RCC 7860 (cell line): ENCODE measurements at places on chromosomes 3 and 15.

DNA sequence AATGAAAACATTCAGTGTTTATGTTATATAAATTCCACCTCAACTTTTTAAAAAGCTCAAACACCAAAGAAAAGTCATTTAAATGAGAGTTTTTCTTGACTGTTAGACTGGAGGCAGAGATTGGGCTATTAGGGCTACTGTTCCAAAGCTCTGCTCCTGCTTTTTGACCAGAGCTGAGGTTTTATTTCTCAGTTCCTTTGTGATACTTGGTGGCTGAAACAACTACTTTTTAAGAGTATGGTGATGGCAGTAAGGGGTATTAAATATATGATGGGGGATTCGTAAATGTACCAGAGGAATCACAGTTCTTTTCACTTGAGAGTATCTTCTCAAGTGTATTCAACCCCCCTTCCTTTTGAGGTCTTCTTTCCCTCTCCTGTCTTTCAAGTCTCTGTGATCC lies 186.1 kb upstream of the CGNL1 start:
- no peak for DNase-seq

- DNase-seq = no peak
Observed at GRCh38 chr3:57919987-57920386, 88.2 kb upstream of the FLNB start.

DNA sequence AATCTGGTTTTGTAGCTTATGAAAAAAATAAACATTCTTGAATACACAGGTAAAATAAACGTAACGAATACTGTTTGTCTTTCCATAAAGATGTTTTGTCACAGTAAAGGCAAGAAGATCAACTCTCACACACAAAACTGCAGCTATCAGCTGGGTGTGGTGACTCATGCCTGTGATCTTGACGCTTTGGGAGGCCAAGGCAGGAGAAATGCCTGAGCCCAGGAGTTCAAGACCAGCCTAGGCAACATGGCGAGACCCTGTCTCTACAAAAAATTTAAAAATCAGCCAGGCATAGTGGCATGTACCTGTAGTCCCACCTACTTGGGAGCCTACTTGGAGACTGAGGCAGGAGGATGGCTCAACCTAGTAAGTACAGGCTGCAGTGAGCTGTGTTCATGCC lies 39.6 kb downstream of the CBLB start:
- no peak for DNase-seq

DNA sequence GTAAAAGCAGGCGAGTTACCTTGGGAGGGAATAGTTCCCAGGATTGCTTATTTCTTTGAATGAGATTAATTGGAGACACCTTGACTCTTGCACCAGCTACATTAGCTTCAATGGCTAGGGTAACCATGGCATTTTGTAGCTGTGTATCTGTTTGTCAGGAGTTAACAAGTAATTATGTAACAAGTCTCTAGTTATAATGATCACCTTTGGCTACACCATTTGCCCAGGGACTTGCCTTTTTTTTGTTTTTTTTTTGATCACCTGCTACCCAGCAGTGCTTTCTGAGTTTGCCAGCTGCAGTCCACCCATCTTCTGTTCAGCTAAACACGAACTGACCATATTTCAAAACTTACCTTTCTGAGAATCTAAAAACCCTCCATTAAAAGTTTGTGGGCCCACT lies 2.2 kb downstream of the MED12L start:
- DNase-seq = no peak
